ENCODE measurements at places on chromosomes 1 and 21.

DNA sequence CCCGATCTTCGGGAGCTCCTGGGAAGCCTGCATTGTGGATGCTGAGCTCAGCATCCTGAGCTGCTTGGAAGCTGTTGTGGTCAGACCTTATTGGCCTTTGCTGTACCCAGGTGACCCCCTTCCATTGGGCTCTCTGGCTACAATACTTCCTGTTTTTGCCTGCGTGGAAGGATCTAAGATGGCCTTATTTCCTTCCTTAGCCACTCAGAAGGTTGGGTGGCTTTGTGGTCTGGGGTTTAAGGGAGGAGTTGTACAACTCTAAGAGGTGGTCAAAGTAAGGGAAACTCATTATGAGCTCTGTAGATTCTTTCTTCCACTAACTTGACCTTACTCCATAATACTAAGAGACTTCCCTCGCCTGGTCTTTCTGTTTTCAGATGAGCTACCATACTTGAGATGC is 17.7 kb downstream of the PFKFB2 start:
- no peak for DNase-seq

GRCh38 chr1:39637361-39637760 is 2.1 kb downstream of the HEYL start:
- DNase-seq: no peak

DNA sequence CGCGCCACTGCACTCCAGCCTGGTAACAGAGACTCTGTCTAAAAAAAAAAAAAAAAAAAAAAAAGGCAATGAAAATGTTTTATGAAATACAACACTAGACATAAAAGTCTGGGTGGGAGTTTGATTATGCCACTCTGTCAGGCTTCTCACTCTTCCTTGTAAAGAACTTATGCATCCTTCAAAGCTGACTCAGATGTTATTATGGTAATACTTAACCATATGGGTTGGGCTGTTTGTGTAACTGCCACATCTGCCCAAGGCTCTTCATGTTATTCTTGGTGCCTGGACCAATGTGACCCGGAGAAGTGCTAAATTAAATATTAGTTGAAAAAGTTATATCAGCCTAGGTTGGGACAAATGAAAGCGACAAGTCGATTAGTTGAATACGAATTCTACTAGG is 23.8 kb downstream of the FAM89A start:
- DNase-seq: no peak

DNA sequence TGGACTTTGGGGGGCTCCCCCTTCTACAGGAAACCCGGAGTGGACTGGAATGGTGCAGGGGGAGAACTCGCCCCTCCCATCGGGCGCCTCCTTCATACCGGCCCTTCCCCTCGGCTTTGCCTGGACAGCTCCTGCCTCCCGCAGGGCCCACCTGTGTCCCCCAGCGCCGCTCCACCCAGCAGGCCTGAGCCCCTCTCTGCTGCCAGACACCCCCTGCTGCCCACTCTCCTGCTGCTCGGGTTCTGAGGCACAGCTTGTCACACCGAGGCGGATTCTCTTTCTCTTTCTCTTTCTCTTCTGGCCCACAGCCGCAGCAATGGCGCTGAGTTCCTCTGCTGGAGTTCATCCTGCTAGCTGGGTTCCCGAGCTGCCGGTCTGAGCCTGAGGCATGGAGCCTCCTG is at the start of gene TNFRSF14:
TSS of gene TNFRSF14 (plus strand) at position 95 of the 401 bp plus-strand sequence. CDS start at position 389, 294 bp downstream.
- peak; percentile 88 for DNase-seq

GRCh38 chr1:184296466-184297243 is 90.2 kb upstream of the C1orf21 start:
- peak; percentile 65 for DNase-seq

DNA sequence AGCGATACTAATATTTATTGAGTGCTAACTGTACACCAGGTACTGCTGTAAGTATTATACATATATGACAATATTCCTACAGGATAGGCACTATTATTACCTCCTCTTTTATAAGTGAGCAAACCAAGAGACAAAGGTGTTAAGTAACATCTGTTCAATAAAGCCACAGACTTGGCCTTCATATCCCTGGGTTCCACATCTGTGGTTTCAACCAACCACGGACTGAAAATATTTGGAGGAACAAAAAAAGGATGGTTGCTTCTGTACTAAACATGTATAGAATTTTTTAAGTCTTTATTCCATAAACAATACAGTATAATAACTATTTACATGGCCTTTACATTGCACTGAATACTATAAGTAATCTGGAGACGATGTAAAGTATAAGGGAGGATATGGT is 95.1 kb downstream of the RERE start:
- no peak for DNase-seq
